ENCODE measurements at places on chromosomes 3 and 15.

- peak; percentile 2 for DNase-seq
Observed at GRCh38 chr15:86837294-86838061, 757.8 kb downstream of the AGBL1 start.

DNA sequence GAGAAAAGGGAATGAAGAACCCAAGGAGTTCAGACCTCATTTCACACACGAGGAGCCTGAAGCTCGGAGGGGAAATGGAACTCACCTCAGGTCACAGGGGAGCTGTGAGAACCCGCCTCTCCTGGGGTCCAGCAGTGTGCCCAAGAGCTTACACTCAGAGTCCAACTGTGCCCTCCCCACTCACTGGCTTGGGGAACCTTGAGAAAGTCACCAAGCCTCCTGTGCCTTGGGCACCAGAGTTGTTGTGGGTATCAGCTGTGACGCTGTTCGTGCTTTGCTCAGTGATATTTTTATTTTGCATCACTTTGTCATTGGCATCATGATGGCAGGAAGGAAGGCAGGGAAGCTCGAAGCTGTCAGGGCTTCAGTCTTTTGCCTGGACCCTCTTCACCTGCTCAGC is 83.4 kb downstream of the TLE3 start:
- no peak for DNase-seq

DNA sequence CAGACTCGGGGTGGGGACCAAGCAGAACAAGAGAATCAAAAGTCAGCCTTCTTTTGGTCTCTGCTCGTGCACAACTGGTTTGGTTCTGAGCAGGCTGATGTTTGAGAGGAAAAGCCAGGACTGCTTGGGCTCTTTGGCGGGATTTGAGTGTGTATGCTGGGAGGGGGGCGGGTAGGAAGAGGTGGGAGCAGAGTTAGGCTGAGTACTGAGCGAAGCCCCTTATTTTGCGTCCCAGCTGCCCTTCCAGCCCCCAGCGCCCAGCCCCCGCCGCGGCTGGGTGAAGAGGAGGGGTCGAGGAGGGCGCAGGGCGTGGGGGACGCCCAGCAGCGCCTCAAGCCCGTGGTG is 153.5 kb upstream of the GOLIM4 start:
- no peak for DNase-seq

GRCh38 chr3:187551416-187551815 is 118.8 kb downstream of the SST start:
- no peak for DNase-seq

DNA sequence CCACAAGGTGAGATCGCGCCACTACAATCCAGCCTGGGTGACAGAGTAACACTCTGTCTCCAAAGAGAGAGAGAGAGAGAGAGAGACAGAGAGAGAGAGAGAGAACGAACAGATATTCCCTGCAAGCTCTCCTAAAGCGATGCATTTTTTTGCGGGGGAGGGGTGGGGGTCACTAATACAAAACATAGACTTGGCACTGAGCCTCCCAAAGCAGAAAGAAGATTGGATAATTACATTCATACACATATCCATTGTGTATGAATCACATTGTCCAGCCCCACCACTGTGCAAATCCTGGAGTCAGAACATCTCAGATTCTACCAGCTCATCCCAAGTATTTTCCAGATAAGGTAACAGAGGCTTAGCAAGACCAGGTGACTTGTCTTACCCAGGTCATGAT is 459.9 kb downstream of the MAGI1 start:
- DNase-seq, result no peak

- DNase-seq, result peak; percentile 22
Observed at GRCh38 chr3:13932578-13933295, 52.9 kb upstream of the WNT7A start.

GRCh38 chr3:138681463-138682220 is 73.1 kb downstream of the FAIM start:
- DNase-seq, result no peak

DNA sequence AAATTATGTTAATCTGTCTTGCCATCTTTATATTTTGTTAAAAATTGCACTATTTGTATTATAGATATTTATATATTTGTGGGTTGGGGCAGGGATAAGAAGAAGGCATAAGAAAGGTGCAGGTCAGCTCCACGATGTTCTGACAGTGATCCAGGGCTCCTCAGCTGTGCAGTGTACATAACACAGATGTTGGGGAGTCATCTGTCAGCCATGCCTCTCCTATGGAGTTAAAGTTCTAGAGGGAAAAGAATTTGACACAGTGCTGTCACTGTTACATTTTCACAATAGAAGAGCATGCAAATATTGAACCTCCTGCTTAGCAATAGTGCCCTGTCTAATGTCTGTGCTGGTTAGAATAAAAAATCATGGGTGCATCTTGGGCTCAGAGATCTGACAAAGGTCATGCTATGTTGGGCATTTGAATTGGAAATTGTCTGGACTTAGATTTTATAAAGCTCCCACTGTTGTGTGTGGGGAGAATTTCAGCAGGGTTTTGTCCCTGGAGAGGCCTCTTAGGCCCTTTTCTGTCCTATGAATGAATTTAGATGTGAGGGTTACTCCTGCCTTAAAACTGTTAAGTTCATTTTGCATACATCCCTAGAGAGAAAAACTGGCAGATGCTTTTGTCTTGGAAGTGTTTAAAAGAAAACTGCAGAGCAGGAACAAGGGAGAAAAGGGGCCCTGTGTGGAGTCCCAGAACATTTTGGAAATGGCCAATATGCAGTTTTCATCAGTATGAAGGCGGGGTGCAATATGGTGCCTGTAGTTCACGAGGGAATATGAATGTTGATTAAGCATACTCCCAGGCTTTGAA is 20.4 kb downstream of the CDIN1 start:
- DNase-seq, result no peak

GRCh38 chr3:12959838-12960378 is 113.3 kb downstream of the IQSEC1 start:
- peak; percentile 48 for DNase-seq

DNA sequence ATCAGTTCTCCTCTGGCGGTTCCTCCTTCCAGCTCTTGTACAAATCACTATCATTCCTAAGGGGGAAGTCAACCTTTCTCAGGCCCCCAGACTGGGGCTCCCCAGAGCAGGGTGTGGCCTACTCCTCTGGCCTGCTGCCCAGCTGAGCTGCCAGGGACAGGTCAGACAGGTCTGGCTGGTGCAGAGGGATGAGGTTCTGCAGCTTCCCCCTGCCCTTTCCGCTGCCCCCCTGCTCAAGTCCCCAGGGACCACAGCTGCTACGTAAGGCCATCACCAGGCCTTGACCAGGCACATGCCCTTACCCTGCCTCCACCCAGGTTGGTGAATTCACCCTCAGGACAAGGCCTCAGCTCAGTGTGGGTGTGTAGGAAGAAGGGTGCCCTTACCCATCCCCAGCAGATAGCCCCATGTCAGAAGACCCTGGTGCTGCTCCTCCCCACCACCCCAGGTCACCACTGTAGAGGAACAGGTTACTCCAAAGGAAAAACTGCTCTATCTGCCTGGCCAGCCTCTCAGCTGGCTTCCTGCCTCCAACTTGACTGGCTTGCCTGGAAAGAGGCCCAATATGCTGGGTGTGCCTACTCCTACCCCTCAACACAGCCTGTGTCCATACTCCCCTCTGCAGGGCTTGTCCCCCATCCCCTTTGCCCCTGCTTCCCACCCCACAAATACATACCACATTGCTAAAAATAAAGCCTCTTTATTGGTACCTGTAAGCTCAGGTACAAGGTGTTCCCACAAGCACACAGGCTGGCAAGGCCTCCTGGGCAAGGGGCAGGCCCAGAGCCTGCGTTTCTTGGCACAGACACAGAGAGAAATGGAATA is 12.0 kb downstream of the CSRNP1 start:
- no peak for DNase-seq

- DNase-seq, result peak; percentile 74
Observed at GRCh38 chr3:171704002-171704401, 106.3 kb downstream of the PLD1 start.

DNA sequence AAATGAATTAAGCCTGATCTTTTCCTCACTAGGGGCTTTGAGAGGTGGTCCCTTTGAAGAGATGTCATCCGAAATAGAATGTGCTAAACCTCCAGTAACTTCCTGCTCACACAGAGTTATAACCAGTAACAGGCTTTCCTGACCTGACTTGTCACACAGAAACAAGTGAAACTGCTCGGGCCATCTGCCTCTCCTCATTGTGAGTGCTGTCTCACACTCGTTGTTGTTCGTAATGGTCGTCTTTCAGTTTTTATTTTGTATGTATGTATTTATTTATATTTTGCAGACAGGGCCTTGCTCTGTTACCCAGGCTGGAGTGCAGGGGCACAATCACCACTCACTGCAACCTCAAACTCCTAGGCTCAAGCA is 24.0 kb downstream of the ACSBG1 start:
- no peak for DNase-seq

GRCh38 chr3:30188713-30189112 is 417.7 kb upstream of the TGFBR2 start:
- DNase-seq, result no peak

GRCh38 chr3:1583044-1583443 is 490.2 kb downstream of the CNTN6 start:
- no peak for DNase-seq

- no peak for DNase-seq
Observed at GRCh38 chr15:26472661-26473060, 300.2 kb downstream of the GABRB3 start.

GRCh38 chr15:48309740-48310139 is 21.5 kb upstream of the DUT start:
- no peak for DNase-seq

Measured in GM23338 (cell line).